ENCODE measurements at places on chromosomes 16 and 17. TPM values are rescaled to one million over a fixed set of nuclear protein-coding genes. Genes with fewer than 3 reads are reported as not detected.

- H3K27ac ChIP-seq = no peak overlapping the region
- no peak overlapping the region for H3K4me3 ChIP-seq
- H3K27me3 ChIP-seq = peaks cover 9% of the 10 kb centered on the region
- no peaks in the 10 kb centered on the region for H3K4me1 ChIP-seq
Measured at GRCh38 chr16:83390759-83391158, 417.0 kb upstream of the HSBP1 start.

DNA sequence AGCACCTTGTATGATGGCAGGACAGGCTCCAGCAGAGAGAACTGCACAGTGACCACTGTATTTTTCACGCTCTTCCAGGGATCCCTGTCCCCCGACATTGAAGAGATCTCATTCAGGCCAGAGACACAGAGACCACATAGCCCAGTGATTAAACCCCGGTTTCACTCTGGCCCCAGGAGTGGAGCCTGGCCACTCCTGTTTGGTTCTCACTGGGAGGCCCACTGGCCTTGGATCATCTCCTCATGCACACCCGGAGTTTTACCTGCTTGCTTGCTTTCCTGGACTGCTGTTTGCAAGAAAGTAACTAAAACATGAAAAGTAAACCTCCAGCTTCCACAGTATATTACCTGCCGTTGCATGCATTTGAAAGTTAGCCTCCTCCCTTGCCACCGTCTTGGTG is 13.2 kb upstream of the CLEC18C start:
- no peak overlapping the region for H3K27ac ChIP-seq
- no peak overlapping the region for H3K4me3 ChIP-seq
- no peak for DNase-seq
- peaks cover 6% of the 10 kb centered on the region for H3K27me3 ChIP-seq
- peaks cover 13% of the 10 kb centered on the region for H3K36me3 ChIP-seq

- DNase-seq = peak; percentile 12
- H3K36me3 ChIP-seq = no peaks in the 10 kb centered on the region
- no peak overlapping the region for H3K27ac ChIP-seq
- H3K4me3 ChIP-seq = no peak overlapping the region
- H3K27me3 ChIP-seq = peaks cover 5% of the 10 kb centered on the region
Measured at GRCh38 chr17:146983-147761, 9.8 kb downstream of the SCGB1C2 start.

GRCh38 chr16:1917665-1918350 is 407 bp downstream of the HS3ST6 start:
- H3K36me3 ChIP-seq = no peaks in the 10 kb centered on the region
- DNase-seq = no peak
- no peak overlapping the region for H3K27ac ChIP-seq
- H3K27me3 ChIP-seq = peaks cover 16% of the 10 kb centered on the region
- H3K4me1 ChIP-seq = peaks cover 17% of the 10 kb centered on the region

DNA sequence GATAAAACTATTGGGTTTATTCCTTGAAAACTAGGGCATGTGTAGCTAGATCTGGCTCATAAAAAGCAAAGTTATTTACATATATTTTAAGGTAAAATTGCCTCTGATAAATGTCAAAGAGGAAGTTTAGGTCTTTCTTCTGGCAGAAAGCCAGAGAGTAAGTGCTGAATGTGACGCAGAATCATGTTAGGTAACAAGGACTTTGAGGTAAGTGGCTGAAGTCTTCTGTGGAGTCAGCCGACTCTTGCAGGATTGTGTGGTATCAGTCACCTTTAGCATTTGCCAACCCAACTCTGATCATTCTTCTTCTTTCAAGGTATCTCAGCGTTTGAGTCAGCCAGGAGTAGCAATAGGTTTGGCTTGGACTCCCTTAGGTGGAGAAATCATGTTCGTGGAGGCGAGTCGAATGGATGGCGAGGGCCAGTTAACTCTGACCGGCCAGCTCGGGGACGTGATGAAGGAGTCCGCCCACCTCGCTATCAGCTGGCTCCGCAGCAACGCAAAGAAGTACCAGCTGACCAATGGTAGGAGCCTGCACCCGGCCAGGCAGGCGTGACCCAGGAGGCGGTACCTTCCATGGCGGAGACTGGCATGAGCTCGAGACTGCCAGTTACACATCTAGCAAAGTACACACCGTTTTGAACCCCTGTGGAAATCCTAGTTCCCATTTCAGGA is 37.9 kb downstream of the SIAH1 start:
- H3K27ac ChIP-seq = peak overlapping the region; percentile 97
- peaks cover 17% of the 10 kb centered on the region for H3K4me1 ChIP-seq
- H3K4me3 ChIP-seq = no peak overlapping the region
- peaks cover 4% of the 10 kb centered on the region for H3K36me3 ChIP-seq
- peaks cover 2% of the 10 kb centered on the region for H3K27me3 ChIP-seq

- H3K36me3 ChIP-seq = no peaks in the 10 kb centered on the region
- H3K27me3 ChIP-seq = peaks cover 17% of the 10 kb centered on the region
- H3K4me3 ChIP-seq = no peak overlapping the region
- DNase-seq = no peak
- H3K4me1 ChIP-seq = peaks cover 53% of the 10 kb centered on the region
Measured at GRCh38 chr16:85539084-85539483, 74.0 kb upstream of the GSE1 start.

DNA sequence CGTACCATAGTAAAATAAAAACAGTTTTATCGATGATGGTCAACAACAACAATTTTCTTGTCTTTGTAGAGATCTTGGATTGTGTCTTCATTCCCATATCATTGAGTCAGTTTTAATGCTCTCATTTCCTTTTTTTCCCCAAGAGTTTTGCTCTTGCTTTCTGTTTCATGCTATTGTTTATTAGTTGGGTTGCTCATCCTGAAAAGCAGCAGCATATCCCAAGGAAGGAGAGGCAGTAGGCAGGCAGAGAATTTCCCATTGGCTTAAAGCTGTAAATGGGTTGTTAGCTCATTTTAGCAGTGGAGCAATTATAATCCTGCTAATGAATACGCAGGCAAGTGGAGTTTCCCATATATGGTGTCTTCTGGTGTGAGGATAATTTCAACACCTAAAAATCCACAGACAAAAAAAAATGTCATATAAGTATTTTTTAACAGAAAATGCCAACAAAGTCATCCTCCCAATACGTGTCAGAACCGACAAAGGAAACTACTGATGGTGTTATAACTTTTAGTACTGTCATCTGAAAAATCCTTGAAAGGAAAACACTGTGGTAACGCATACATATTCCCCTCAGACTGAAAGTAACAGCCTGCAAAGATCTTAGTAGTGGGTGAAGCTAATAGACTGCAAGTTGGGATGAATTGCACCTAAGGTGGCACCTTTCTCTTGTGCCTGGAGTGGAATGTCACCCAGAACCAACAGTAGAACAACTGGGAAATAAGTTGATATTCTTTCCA is 218.3 kb downstream of the FTO start:
- no peak overlapping the region for H3K4me3 ChIP-seq
- no peaks in the 10 kb centered on the region for H3K27me3 ChIP-seq
- H3K4me1 ChIP-seq = peaks cover 7% of the 10 kb centered on the region
- no peak for DNase-seq
- no peak overlapping the region for H3K27ac ChIP-seq

- peaks cover 37% of the 10 kb centered on the region for H3K4me1 ChIP-seq
- H3K36me3 ChIP-seq = peaks cover 6% of the 10 kb centered on the region
- no peak overlapping the region for H3K4me3 ChIP-seq
- peaks cover 15% of the 10 kb centered on the region for H3K27me3 ChIP-seq
- no peak overlapping the region for H3K27ac ChIP-seq
- no peak for DNase-seq
Measured at GRCh38 chr17:36501351-36501750, 14.9 kb downstream of the ZNHIT3 start.

DNA sequence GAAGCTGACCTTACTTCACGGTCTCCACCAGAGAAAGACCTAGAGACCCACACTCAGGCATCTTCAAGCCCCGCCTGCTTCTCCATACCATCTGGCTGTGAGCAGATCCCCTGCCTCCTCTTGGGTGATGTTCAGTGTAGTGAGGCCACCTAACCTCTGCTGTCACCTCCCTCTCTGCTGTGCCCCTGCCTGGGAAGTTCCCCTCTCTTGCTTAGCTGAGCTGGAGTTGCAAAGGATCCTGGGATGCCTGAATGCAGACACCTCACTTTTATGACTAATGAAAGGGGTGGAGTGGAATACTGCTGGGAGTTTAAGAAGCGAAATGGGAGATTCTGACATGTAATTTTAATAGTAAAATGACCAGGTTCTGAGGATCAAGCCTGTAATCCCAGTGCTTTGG is 5.8 kb downstream of the IRX3 start:
- H3K27me3 ChIP-seq = peaks cover 32% of the 10 kb centered on the region
- no peak overlapping the region for H3K27ac ChIP-seq
- peaks cover 4% of the 10 kb centered on the region for H3K36me3 ChIP-seq
- H3K4me3 ChIP-seq = peak overlapping the region; percentile 50
- peaks cover 11% of the 10 kb centered on the region for H3K4me1 ChIP-seq
- no peak for DNase-seq

GRCh38 chr16:67537636-67538591 is 9.3 kb downstream of the RIPOR1 start:
- peak; percentile 61 for DNase-seq
- H3K27ac ChIP-seq = no peak overlapping the region
- H3K4me3 ChIP-seq = peak overlapping the region; percentile 34

DNA sequence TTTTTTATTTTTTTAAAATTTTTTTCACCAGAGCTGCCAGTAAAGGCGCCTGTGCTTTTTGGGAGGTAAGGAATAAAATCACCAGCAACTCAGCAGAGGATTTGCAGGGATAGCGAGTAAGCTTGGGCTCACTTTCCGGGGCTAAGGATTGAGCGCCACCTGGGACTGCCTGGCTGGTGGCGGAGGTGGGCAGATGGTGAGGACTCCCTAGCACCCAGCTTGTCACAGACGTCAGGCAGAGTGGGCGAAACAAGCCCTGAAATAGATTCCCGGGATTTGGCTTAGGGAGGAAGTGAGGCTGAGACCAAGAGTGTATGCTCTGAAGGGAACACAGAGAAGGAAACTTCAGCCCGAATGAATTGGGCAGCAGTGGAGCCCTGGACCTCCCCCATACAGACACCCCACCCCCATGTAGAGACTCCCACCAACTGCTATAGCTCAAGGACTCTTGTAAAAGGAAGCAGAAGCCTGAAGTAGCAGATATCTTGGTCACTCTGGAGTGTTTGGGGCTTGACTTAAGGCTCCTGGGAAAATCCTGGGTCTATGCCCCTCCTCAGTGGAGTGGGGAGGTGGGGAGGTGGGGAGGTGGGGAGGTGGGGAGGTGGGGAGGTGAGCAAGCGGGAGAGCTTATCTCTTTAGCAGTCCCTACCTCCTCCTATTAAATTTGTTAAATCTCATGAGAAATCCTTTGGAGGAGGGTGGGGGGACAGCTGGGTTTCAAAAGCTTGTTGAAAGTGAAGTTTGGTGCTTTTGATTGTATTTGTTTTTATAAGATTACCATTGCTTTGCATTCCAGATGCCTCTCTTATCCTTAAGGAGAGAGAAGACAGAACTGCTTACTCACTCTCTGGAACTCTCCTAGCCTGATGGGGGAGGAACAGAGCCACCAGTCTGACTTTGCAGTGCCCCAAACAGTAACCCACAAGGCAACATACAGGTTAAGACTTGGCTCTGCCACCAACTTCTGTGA is 8.2 kb downstream of the ARL4D start:
- no peaks in the 10 kb centered on the region for H3K36me3 ChIP-seq
- H3K4me1 ChIP-seq = peaks cover 31% of the 10 kb centered on the region
- no peak overlapping the region for H3K4me3 ChIP-seq
- DNase-seq = peak; percentile 42
- H3K27me3 ChIP-seq = no peaks in the 10 kb centered on the region

DNA sequence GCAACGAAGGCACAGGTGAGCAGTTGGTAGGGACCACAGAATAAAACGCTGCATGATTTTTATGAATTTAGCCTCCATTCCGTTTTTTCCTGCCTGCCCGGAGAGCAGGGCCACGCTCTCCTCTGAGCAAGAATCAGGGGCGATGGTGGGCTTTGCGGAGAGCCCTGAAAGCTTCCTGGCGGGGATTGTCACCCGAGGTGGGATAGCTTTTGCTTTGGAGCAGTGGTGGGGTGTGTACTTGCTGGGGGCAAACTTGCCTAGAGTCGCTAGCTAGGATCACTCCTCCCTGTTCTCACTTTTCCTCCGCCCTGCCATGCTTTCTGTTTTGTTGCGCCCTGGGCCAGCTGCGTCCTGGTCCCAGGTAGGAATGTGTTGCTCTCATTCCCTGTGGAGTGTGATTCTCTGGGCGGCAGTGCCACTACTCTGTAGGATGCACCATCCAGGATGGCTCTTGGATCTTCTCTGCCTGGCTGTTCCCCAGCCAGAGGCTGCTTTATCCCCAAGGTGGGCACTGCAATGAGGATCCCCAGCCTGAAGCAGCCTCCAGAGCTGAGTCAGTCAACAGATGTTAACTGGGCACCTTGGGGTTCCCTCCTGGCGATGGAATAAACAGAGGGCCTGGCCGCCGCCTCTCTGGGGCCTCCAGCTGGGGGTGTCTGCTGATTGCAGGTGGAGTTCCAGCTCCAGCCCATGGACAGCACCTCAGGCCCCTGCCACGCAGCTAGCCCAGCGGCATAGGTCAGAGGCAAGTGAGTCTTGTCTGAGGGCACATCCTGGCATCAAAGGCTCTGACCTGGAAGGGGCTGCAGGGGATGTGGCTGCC is 360.9 kb upstream of the TNRC6C start:
- H3K27me3 ChIP-seq = peaks cover 9% of the 10 kb centered on the region
- H3K4me1 ChIP-seq = peaks cover 19% of the 10 kb centered on the region
- H3K36me3 ChIP-seq = no peaks in the 10 kb centered on the region
- no peak for DNase-seq
- H3K27ac ChIP-seq = no peak overlapping the region

GRCh38 chr16:77840093-77840492 is 51.7 kb downstream of the VAT1L start:
- H3K27ac ChIP-seq = no peak overlapping the region
- no peaks in the 10 kb centered on the region for H3K36me3 ChIP-seq
- H3K4me1 ChIP-seq = peaks cover 6% of the 10 kb centered on the region

IRF8 gene
- total RNA-seq = 1.0 TPM

NOG gene
- total RNA-seq = not detected

ADAD2 gene
- not detected for total RNA-seq

SNX20 gene
- not detected for total RNA-seq

KRT23 gene
- not detected for total RNA-seq

EVI2A gene
- total RNA-seq = not detected

ABCC11 gene
- not detected for total RNA-seq

ASPSCR1 gene
- total RNA-seq = 51.7 TPM

GFAP gene
- not detected for total RNA-seq

KDM6B gene
- 191 TPM for total RNA-seq

SPAG5 gene
- 31.5 TPM for total RNA-seq
